H9 (cell line): ENCODE measurements at places on chromosomes 7 and 10.

DNA sequence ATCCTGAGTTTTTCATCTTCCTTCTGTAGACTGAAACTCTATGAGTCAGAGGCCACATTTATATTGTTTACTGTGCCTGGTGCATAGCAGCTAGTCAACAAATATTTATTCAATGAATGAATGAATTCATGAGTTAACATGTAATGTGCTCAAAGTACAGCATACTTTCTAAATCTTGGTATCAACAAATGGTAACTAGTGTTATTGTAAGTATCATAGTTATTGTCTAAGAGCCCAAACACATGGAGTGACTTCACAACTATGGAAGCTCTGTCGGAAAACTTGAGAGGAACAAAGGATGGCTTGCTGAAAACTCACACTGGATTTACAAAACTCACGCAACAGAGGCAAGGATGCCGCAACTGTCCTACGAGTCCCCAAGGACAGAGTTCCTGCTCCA is 35.9 kb downstream of the DENND2A start:
- DNase-seq = no peak

DNA sequence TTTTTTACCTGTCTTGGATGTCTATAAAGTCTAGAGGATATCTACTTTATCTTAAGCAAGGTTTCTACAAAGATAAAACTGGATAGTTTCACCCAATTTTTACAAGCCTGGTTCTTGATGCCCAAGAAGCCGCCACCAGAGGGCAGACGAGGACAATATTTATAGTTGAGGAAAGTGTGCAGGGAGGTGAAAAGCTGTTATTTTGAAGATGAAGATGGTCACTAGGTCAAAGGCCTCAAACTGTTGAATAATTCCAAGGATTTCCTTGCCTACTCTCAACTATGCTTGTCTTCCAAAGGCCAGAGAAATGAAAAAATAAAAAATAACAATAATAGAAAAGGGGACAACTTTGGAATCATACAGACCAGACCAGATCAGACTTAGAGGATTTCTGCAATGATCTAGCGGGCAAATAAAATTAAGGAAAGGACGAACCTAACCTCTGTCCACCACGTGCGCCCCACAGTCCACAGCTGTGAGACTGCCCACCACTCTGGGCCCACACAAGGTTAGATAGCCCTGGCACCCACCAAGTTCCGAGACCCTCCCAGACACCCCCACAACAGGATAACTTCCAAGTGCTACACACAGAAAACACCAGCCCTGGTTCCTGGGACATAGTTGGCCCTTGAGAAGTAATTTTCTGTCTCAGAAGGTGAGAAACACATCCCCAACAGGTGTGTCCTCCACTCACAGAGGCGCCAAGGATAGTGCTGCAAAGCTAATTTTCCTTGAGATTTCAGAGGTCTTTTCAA is 2.8 kb downstream of the PKD1L1 start:
- no peak for DNase-seq

DNA sequence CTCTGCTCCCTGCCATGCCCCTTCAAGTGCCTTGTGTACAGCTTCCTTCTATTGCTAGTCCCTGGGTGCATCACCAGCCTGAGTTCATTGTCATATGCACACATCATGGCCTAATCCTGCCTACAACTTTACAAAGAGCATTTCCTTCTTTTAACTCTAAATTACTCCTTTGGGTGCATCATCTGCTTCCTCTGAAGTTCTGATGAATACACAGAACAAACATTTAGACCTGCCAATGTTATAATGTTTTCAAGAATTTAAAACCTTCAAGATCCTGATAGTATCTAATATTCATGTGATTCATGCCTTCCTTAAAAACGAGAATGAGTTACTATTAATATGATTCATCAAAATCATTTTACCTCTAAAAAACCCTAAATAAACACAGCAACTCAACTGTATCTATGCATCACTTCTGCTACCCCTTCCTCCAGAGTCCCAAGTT is 357.1 kb downstream of the MAGI2 start:
- DNase-seq = no peak

GRCh38 chr7:30907527-30908267 is 4.0 kb upstream of the AQP1 start:
- DNase-seq = peak; percentile 46

DNA sequence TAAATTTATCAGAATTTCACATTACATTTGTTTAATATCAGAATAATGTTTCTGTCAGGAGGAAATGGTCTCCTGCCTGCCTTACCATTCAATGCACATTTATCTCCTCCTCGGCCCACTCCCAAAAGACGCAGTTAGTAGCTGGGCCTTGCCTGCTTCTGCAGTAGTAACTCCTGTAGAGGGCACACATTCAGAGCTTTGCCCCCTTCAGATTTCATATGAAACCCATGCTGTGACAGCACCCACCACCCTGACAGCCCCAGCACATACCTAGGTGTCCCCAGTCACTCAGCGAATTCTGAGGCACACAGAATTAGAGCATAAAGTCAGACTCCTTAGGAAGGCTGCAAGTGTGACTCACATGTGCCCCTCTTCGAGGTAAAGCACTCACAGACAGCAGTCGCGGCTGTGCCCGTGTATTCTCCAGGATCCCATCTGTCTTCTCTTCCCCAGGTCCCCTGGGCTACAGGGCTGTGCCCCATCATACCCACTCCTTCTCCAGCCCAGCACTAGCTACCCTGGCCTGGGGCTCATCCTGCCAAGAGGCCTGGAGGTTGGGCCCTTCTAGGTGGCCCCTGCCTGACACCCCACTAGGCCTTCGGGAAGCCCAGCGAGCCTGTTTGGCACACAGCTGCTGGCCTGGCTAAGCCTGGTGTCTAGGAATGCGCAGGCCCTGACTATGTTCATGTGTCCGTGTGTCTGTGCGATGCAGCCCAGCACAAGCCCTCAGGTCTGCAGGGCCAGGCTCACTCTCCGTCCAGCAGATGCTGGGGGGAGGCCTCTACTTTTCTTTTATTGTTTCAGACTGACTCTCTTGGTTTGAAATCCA is 4.7 kb upstream of the DEPP1 start:
- no peak for DNase-seq
